ENCODE measurements at places on chromosomes 7 and 10.

- no peak for DNase-seq
Observed at GRCh38 chr10:102869258-102870198, at the start of gene AS3MT. AS3MT (plus strand) TSS chr10:102869470; CDS start chr10:102869593, 123 bp downstream.

- no peak for DNase-seq
Observed at GRCh38 chr10:80619036-80619435, 81.3 kb downstream of the SH2D4B start.

DNA sequence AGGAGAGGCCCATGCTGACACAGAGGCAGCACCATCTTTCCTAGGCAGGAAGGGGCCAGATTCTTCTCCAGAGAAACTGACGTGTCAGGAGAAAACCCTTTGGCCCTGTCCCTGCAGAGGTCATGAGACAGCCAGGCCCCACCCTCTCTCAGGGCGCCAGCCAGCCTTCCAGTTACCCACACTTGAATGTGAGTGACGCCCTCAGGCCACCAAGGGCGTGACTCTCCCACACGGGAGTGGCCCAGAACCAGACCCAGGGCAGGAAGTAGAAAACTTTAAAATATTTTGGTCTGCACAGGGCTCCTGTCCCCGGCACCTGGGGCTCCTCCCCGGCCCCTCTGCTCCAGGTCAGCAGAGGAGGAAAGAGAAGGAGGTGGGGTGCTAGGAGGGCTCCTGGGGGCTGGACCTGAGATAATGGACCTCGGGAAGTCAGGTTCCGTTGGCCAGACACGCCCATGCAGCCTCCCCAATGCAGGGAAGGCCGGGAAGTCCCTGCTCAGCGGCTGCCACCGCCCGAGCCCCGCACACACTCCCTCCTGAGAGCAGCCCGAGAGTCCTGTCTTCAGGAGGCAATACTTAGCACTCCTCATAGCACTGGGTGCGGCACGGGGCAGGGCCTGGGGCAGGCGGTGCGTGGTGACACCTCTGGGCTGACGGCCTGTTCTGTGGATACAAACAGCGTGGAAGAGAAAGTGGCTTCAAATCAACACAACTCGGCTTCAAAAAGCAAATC lies 67.0 kb upstream of the CFAP46 start:
- peak; percentile 72 for DNase-seq

- DNase-seq: no peak
Observed at GRCh38 chr10:114995468-114996247, 57.7 kb downstream of the TRUB1 start.

- DNase-seq: no peak
Observed at GRCh38 chr10:78533098-78533497, 499.4 kb downstream of the RPS24 start.

- no peak for DNase-seq
Observed at GRCh38 chr7:113828581-113828980, 90.2 kb downstream of the PPP1R3A start.

DNA sequence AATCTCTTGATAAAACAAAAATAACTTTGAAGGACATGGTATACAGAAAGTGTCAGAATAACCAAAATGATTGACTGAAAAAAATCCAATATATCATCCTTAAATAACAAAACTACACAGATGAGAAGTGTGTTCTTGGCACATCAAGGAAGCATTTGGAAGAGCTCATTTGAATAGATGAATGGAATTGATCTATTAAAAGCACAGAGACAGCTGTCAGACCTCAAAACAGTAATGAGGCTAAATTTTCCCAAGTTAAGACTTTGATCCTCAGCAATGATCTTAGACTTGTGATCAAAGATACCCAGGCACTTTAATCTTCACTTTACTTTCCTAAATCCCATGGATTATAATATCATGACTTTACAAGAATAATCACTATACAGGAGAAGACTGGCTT lies 395.4 kb upstream of the NFE2L3 start:
- DNase-seq: no peak

DNA sequence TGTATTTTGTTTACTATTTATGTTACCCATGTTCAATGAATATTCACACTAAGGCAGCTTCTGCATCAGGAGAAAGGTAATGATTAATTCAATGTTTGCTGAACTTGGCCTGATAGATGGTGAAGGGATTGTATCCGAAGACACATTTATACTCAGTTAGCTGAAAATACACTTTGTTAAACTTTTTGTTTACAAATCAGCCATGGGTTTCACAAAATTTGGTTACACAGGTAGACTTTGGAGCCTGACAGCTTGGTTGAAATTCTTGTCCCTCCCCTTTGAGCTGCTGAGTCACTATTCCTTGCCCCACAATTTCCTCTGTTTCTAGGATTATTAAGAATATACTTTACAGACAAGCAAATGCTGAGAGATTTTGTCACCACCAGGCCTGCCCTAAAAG lies 162.6 kb downstream of the PPP1R3A start:
- no peak for DNase-seq

DNA sequence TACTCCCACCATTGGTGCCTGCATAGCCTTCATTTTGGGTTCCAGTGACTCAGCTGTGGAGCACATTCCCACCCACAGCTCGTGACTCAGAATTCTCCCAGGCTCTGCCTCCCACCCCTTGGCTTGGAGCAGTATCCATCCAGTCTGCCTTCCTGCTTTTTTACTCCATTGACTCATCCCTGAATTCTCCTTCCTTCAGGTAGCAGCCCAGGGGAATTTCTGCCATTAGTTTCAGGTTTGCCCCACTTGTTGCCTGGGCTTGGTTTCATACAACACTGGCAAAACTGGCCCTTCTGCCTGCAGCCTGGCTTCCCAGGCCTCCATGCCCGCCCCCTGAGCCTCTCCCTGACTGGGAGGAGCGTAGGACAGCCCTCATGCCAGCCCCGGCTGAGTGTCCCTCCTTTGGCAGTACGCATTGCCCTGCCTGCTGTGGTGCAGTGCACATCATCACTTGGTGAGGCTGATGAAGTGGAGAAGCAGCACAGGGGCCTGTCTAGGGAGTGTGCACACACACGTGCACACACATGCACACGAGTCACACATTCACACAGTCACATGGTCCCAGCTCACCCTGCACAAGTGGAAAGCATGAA lies 55.0 kb downstream of the SNX10 start:
- DNase-seq: no peak

- no peak for DNase-seq
Observed at GRCh38 chr10:96902731-96903358, 70.7 kb downstream of the LCOR start.

- DNase-seq: no peak
Observed at GRCh38 chr7:23291957-23292560, 7.1 kb upstream of the MALSU1 start.

DNA sequence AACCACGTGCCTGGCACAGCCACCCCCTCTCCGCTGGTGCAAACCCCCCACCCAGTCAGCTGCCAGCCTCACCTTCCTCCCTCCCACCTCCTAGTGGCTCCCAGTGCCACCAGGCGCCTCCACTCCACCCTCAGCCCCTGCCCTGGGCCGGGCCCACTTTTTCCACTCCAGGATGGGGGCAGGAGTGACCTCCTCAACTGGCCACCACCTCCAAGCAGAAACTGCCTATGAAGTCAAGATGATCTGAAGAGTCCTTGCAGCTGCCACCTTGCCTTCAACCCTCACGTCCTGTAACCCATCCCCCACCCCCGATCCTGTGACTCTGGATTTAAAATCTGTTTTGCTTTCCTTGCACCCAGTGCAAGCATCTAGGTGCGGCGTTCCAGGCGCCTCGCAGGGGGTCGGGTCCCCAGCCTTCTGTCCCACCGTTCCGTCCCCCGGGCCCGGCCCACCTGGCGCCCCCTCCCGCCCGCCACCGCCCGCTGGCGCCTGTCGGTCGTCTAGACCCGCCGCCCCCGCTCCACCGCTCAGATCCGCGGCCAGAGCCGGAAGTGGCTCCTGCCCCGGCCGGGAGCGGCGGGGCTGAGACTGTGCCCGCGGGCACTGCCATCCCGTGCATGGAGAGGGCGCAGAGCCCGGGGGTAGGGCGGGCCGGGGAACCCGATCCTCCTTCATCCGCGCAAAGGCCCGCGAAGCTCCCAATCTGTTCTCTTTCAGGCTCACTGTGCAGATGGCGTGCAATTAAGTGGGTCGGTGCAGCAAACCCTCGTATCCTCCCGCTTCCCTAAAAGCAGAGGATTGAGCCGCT lies 51.2 kb upstream of the GTF2I start:
- peak; percentile 16 for DNase-seq

DNA sequence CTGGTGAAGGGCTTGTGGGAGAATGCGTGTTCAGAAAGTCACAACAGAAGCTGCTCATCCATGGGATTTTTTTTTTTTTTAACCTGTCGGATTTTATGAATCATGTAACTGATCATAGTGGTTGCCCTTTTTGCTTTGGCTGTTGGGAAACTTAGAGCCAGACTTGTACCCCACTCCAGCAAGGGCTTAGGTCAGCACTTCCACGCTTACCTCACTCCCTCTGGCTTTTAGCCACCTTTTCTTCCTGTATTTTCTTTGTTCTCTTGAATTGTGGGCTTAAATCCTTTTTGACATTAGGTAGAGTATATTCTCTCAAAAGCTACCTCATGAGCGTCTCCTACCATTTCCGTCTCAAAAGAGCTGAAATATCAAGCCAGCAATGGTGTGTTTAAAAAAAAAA lies 113.6 kb upstream of the BTBD16 start:
- DNase-seq: no peak

GRCh38 chr7:45146531-45147379 lies 10.8 kb upstream of the RAMP3 start:
- DNase-seq: no peak

GRCh38 chr7:43868681-43869005 lies 674 bp downstream of the MRPS24 start:
- peak; percentile 27 for DNase-seq

DNA sequence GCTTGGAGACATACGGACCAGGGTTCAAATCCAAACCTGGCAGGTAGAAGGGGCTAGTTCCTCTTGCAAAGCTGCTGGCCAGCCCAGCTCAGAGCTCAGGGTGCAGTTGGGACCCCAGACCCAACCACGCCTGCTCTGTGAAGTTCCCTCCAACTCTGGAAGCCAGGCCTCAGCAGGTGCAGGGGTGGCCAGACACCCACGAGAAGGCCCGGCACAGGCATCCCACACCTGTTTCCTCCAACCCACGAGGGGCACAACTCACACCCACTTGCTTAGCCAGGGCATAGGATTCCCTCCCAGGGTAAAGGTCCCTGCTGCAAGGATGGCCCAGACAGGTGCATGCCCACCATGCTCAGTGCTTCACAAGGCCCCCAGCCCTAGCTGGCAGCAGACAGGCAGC lies 262.4 kb downstream of the GRID1 start:
- DNase-seq: no peak

DNA sequence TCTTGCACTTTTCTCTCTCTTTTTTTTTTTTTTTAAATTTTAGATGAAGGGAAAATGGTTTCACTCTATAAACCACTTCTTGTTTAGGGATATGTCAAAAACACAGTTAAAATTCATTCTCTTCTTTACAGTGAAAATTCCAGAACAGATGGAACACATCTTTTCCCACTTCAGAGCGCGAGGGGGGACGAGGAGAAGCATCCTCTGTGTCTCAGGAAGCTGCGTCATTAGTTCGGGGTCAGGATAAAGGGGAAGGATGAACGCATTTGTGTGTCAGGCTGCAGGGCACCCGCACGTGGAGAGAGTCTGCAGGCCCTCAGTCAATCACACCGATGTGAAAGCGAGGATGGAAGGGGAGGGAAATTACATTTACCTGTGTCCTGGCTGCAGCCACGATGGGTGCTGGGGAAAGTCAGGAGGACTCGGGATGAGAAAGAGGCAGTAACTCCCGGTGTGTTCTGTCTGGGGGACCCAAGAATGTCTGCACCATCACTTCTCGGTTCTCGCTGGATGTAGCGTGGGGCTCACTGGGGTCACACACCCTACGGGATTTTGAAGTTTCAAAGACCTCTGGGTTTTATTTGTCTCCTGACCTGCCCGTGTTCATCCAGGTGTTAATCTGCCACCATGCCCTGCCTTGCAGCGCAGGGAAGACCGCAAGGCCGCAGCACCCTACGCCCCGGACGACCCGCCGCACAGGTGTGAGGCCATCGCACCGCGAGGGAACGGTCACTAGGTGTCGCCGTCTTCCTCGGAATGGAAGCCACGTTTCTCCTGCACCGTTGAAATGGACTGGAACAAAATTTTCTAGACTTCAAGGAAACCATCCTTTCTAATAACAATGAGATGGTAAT lies 66.7 kb upstream of the PITRM1 start:
- DNase-seq: peak; percentile 11

DNA sequence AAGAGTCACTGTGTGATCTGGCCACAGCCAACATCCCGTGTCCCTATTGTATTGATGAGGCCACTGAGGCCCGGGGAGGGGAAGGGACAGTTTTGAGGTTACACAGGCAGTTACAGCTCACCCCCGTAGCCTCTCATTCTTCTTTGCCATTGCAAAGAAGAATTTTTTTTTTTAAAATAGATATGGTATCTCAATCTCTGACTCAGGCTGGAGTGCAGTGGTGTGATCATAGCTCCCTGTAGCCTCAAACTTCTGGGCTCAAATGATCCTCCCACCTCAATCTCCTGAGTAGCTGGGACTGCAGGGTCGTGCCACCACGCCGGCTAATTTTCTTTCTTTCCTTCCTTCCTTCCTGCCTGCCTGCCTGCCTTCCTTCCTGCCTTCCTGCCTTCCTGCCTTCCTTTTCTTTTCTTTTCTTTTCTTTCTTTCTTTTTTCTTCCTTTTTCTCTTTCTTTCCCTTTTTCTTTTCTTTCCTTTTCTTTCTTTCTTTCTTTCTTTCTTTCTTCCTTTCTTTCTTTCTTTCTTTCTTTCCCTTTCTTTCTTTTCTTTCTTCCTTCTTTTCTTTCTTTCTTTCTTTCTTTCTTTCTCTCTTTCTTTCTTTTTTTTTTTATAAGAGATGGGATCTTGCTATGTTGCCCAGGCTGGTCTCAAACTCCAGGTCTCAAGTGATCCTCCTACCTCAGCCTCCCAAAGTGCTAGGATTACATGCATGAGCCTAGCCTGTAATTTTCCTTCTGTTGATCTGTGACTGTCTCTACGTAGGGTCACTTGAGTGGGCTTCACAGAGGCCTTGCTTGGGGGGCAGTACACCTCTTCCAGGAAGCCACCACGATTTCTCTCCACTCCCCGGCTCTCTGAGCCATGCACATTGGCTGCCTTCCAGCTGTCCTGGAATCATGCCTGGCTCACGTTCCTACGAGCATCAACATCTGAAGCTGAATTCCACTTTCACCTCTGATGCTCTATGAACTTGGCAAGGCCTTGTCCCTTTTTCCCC lies 31.3 kb downstream of the TMEM270 start:
- peak; percentile 68 for DNase-seq
